ENCODE measurements at places on chromosomes 3 and 15. TPM values are rescaled to one million over a fixed set of nuclear protein-coding genes. Genes with fewer than 3 reads are reported as not detected.

Gene SMAD6
- 0.91 TPM for total RNA-seq

- DNase-seq: no peak
Measured at GRCh38 chr3:79531566-79532295, 236.1 kb downstream of the ROBO1 start.

- no peak for DNase-seq
Measured at GRCh38 chr15:90933301-90933700, 952 bp upstream of the HDDC3 start.

GRCh38 chr3:157249606-157250005, 89.7 kb upstream of the CCNL1 start:
- no peak for DNase-seq

Gene GOLGA6L10
- total RNA-seq: 4.2 TPM

GRCh38 chr3:57064572-57064971, 4.1 kb downstream of the SPATA12 start:
- DNase-seq: no peak

DNA sequence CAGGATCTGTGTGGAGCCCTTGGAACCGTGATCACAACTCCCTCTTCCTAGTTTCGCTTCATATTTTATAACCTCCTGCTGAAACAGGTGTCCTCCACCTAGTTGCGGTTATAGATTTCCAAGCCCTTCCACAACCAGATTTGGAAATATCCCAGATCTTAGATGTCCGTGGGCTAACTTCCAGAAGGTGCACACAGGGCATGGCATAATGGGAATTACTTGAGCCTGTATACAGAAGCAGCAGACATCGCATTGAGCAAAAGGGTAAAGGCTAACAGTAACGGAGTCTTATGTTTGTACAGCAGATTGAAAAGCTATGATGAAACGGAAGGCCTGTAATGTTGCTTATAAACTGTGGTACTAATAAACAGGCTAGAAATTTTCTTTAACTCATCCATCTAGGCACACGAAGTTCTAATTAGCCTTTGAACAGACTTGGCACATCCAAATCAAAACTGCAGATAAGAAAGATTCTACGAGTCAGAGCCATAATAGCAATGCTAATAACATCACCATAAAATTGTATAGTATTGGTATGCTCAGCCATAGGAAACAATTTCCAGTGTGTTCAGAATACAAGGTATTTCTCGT, 1.2 kb upstream of the USF3 start:
- DNase-seq: no peak

Gene TLR9
- total RNA-seq: 1.6 TPM

- no peak for DNase-seq
Measured at GRCh38 chr15:48058371-48058770, 62.4 kb upstream of the SLC24A5 start.

- DNase-seq: no peak
Measured at GRCh38 chr15:39692356-39693327, 90.0 kb downstream of the FSIP1 start.

Gene ANKRD63
- total RNA-seq: 0.26 TPM

GRCh38 chr3:34725774-34726173, 913.6 kb upstream of the ARPP21 start:
- no peak for DNase-seq

DNA sequence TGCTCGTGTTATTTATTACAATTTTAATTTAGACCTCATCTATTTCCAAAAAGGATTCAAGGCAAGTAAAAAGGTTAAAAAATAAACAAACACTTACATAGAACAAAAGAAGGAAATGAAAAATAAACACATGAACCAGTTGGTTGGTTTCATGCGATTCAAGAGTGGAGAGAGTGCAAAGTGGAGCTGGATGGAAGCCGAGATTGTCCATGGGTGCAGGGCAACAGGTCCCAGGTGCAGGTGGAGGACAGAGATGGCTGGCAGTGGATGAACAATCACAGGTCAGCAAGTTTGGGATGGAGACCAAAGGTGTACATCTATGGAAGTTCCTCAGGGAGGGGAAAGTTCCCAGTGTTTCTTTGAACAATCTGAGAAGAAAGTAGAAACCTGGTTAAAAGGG, 11.6 kb upstream of the SEMA5B start:
- no peak for DNase-seq

Gene COL8A1
- total RNA-seq: not detected

GRCh38 chr15:47717036-47717612, at the start of gene SEMA6D:
Gene SEMA6D, plus strand, starts transcription at chr15:47717505. Its CDS starts 42,294 bp downstream, at chr15:47759799.
- DNase-seq: no peak

- DNase-seq: no peak
Measured at GRCh38 chr3:10702961-10703740, 112.9 kb upstream of the SLC6A11 start.

Measured in activated naive CD8-positive, alpha-beta T cell treated with anti-CD3 and anti-CD28 coated beads, Interleukin-2, amount 10 ng/mL, durations not matched to agents 7 days and 5 days (primary cell).